Left ventricle myocardium superior (tissue), 1 donor: ENCODE measurements at places on chromosomes 12 and 14.

- no peak for DNase-seq
Measured at GRCh38 chr12:110780448-110780847, 37.8 kb upstream of the PPP1CC start.

DNA sequence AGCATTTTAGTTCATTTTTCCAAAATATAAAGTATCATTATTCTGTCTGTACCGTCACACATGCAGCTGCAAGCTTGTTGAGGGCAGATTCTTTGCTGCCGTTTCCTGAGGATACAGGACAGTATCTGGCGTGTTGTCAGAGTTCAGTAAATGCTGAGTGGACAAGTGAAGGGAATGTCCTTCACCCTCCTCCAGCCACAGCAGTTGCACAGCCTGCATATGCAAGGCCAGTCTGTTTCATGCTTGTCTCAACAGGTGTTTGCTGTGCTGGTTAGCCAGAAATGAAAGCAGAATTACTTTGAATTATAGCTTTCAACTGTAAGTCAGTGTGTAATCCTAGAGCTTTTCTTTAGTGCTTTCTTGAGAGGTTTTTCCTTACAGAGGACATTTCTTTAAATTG, 36.5 kb downstream of the TDP1 start:
- DNase-seq: no peak

DNA sequence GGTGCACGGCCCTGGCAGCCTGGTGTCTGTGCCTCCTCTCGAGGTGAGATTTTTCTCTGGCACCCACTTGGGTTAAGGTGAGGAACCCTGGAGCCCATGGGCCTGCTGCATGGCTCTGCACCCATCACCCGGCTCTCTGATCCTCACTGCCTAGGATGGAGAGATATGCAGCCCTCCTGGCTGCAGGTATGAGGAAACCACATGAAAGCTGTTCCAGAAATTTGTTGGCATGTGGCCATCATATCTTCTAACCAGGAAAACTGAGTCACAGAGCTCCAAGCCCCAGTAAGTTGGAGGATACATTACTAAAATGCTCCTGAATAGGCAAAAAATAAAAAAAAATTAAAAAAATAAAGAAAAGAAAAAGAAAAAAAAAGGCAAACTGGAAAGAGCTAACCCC, 39.3 kb upstream of the DDX11 start:
- no peak for DNase-seq

- DNase-seq: no peak
Measured at GRCh38 chr12:69698769-69699540, at the start of gene BEST3. Gene BEST3 (minus strand): TSS chr12:69699303. CDS start chr12:69697798, 1,505 bp downstream.

- DNase-seq: no peak
Measured at GRCh38 chr14:77886010-77886409, 86.1 kb downstream of the ADCK1 start.

- DNase-seq: no peak
Measured at GRCh38 chr12:80825506-80825905, 108.8 kb downstream of the MYF5 start.
